Stimulated activated CD4-positive, alpha-beta T cell treated with anti-CD3 and anti-CD28 coated beads, Interleukin-12 subunit alpha, Interleukin-12 subunit beta, amount 100 ng/mL, for 4 hours (primary cell): ENCODE measurements at places on chromosomes 2 and 18.
A peak's percentile ranks its signal among the peaks of the same experiment; 100 is the strongest.

- DNase-seq = no peak
These were observed 254.1 kb downstream of the TSN start for GRCh38 chr2:122009561-122009960.

DNA sequence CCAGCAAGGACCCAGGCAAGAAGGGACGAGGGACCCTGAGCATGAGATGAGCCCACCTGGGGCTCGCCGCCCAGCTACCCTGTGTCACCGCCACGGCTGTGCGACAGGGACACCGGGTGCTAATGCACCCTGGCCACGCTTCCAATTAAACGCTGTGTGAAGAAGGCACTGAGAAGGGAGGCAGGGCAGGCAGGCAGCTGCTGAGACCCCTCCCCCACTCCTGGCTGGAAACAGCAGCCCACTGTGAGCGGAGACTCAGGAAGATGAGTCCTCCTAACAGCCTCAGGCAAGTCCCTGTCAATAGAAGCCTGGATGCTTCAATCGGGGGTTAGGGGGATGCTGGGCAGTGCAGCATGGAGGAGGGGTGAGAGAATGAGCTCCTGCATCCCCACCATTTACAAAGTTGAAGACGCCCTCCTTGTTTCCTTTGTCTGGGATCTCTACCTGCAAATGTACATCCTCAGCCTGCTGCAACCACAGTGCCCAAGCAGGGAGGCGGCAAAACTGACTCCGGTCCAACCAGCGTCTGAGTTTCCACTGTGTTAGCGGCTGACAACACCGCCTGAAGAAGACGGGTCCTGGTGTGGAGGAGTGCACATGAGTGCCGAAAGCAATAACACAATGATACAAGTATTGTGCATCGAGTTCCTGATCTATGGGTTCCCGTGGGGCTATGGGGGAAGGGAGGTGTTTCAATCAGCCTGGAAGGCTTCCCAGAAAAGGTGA is 12.8 kb downstream of the TMEM163 start:
- DNase-seq = no peak

- DNase-seq = no peak
These were observed 3.6 kb downstream of the B3GNT2 start for GRCh38 chr2:62199392-62200125.

DNA sequence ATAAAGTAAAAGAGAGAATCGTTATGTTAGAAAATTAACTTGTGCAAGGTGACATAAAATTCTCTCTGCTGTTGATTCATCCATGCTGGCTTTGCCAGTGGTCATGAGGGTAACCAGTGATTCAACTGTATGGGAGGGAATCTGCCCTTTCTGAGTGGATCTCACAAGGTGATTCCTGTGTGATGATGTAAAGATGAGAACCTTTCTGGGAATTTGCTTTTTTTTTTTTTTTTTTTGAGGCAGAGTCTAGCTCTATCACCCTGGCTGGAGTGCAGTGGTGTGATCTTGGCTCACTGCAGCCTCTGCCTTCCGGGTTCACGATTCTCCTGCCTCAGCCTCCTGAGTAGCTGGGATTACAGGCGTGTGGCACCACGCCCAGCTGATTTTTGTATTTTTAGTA is 23.3 kb downstream of the RAB31 start:
- no peak for DNase-seq

GRCh38 chr2:1754461-1755170 is 10.3 kb upstream of the PXDN start:
- no peak for DNase-seq

- no peak for DNase-seq
These were observed 81.0 kb upstream of the RBMS1 start for GRCh38 chr2:160574468-160575140.

- no peak for DNase-seq
These were observed 105.8 kb upstream of the SPOPL start for GRCh38 chr2:138395565-138396306.

GRCh38 chr2:219252900-219253752 is at the start of gene TUBA4B:
TSS of gene TUBA4B (plus strand) at chr2:219253243. CDS start at chr2:219253408, 165 bp downstream.
- peak; percentile 35 for DNase-seq
